ENCODE measurements at places on chromosomes 2 and 18.

DNA sequence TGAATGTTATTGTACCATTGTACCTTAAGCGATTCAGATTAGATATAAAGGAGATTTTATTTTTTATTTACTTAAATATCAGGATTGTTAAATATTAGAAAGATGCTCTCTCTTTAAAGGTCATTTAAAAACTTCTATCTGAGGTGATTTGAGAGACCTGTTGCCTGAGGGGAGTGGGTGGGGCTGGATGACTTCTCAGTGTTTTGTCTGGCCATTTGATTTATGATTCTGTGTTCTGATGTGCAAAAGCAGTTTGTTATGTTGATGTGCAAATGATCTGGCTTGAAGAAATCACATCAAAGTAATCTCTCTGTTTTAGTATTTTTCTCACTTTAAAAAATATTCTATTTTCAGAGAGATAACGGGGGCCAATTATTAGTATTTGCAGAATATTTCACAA, 370.8 kb downstream of the NUP35 start:
- no peak for DNase-seq

GRCh38 chr18:79870301-79871025, 72.7 kb downstream of the KCNG2 start:
- no peak for DNase-seq

DNA sequence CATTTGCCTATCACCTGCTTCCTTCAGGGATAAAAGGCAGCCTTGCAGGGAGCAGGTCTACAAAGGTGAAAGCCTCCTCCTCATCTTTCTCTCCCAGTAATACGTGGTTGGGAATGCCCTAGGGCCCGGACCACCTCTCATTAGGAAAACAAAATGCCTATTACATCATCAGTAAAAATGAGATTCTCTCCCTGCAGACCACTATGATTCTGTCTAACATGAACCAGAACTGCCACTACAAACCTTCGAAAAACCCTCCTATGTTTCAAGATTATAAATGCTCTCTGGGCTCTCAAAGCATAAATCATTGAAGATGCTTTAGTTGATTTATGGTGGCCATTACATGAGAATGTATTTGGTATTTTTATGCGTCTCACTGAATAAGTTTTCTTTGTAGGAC, 108.4 kb upstream of the ARL5A start:
- no peak for DNase-seq

GRCh38 chr2:136765256-136766072, at the start of gene THSD7B:
TSS of gene THSD7B (plus strand) at chr2:136765545. CDS start at chr2:136882179, 116,634 bp downstream.
- DNase-seq = no peak

DNA sequence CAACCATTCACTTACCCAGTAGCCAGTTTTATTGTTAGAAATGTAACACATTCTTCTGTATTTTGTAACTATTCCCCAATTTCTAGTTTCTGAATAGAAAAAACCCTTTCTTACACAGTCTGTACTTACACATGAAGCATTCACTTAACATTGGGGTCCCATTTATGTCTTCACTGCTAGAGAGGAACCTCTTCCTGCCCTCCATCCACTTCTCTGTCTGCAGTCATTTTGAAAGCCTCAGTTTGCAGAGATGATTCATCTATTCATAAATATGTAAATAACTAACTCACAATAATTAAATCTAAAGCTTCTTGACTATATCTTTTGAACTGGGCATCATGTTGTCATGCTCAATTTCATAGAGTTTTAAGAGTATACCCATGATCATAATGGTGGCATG, 55.9 kb downstream of the ZRANB3 start:
- DNase-seq = no peak

DNA sequence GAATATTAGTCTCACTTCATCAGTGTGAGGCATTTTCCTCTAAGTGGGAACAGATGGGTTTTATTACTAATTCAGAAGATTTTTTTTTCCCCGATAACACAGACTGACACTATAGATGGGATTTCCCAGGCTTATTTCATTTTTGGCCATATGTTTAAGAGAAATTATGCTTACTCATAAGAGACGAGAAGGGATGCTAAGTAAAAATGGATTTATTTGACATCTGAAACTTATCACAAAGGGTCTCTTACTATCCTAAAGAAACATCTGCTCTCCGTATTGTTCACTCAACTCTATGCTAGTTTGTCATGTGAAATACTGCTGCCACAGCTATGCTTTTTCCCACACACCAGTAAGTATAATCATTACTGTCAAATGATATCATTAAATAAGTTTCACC, 1476.3 kb downstream of the LRP1B start:
- DNase-seq = no peak

GRCh38 chr2:191292869-191293268, 47.7 kb downstream of the MYO1B start:
- no peak for DNase-seq

DNA sequence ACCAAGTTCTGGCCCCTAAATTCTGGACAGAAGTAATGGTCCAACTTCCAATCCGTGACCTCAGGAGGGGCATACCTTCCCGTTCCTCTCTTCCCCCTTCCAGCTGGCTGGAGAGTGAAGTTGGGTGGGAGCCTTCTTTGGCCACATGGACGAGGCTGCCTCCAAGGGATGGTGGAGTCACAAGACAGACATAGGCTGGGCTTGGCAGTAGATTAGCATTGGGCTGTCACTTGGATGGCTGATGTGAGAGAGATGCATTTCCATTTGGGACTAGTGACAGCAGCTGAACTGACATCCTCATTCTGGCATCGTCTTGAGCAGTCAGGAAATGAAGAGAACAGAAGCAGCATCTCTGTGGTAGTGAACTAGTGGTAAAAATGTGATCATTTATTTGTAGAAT, 12.6 kb downstream of the NT5DC4 start:
- DNase-seq = no peak

- DNase-seq = no peak
Observed at GRCh38 chr2:64348386-64349130, 105.4 kb upstream of the LGALSL start.

GRCh38 chr2:467543-467891, 179.6 kb upstream of the ALKAL2 start:
- DNase-seq = no peak

- DNase-seq = no peak
Observed at GRCh38 chr2:84290537-84290936, 168.5 kb downstream of the SUCLG1 start.

- no peak for DNase-seq
Observed at GRCh38 chr2:176562359-176563078, 293.3 kb downstream of the MTX2 start.

DNA sequence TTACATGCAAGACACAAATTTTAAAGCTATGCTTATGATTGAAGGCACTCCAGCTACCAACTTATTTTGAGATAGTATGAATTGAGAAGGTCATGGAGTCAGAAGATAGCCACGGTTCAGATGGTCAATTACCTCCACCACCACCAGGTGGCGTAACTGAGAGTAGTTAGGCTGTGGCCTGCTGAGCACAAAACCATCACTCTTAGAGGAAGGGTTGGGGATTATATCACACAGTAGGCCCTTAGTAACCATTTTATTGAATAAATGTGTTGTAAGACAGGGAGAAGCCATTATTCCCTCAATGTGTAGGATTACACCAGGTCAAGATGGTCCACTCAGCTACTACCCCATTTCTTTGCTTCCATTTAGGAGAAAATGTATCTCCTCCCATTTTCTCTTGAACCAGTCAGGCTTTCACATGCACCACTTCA, 18.8 kb downstream of the KLHL41 start:
- DNase-seq = peak; percentile 80

- no peak for DNase-seq
Observed at GRCh38 chr2:5978131-5978751, 286.1 kb downstream of the SOX11 start.

DNA sequence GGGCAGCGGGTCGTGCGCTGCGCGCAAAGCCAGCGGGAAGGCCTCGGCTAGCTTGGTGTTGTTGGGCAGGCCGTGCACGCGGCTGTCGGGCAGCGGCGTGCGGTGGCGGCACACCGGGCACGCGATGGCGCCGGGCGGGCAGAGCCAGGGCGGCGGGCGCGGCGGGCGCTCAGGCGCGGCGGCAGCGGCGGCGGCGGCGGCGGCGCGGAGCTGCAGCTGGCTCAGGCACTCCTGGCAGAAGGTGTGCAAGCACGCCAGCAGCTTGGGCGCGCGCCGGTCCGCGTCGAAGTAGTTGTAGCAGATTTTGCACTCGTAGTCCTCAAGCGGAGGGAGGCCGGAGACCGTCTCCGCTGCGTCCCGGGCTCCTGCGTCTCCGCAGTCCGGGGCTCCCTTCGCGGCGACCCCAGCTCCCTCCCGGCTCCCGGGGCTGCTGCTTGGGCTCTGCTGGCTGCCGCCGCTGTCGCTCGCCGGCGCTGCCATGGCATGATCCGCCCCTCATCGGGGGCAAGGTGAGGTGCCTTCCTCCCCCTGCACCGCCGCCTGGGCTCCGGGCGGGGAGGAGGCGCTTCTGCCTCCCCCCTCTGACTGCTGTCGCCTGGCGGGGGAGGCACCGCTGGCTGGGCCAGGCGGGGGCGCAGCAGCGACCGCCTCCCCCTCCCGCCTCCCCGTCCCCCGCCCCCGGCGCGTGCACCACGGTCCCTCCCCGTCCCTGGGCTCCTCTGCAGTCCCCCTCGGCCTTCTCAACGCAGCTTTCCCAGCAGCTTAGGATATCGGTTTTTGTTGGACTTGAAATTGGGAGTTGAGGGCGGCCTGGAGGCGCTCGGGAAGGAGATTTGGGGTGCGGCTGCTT, 21.0 kb upstream of the PAX3 start:
- DNase-seq = peak; percentile 23

DNA sequence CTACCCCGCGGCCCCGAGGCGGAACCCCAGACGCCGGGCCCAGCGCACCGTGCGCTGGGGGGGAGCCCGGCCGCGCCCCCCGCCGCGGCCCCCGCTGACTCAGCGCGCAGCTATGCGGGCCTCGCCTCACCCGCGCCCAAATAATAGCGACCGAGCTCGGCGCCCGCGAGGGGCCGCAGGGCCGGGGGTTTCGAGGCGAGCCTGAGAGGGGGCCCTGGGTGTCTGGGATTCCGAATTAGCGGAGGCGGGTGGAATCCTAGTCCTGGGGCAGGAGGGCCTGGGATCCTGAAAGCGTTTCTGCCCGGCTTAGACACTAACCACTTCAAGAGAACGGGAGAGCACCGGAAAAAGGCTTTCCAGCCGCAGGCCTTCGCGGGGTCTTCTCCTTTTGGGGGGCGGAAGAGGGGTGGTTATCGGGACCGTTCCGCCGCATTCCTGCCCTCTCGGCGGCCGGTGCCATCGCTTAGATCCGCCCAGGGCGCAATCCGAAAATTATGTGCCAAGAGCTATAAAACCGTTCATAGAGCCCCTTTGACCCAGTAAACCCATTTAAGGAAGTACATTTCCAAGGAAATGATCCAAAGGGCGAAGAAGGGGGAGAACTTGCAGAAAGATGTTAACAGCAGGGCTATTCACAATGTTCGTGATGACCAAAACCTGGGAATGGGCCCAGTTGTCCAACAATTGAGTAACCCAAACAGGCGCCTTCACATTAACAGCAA, 681 bp upstream of the ROCK2 start:
- DNase-seq = no peak

- DNase-seq = peak; percentile 4
Observed at GRCh38 chr2:39730685-39731302, 48.3 kb downstream of the THUMPD2 start.

- DNase-seq = no peak
Observed at GRCh38 chr2:140436936-140437335, 1656.7 kb upstream of the NXPH2 start.

- no peak for DNase-seq
Observed at GRCh38 chr2:235542733-235543127, 48.9 kb downstream of the AGAP1 start.

- DNase-seq = no peak
Observed at GRCh38 chr2:223084873-223085272, 32.9 kb downstream of the KCNE4 start.

- no peak for DNase-seq
Observed at GRCh38 chr2:77268626-77269025, 253.6 kb downstream of the LRRTM4 start.

- DNase-seq = no peak
Observed at GRCh38 chr18:29321561-29321960, 1144.6 kb upstream of the CDH2 start.

DNA sequence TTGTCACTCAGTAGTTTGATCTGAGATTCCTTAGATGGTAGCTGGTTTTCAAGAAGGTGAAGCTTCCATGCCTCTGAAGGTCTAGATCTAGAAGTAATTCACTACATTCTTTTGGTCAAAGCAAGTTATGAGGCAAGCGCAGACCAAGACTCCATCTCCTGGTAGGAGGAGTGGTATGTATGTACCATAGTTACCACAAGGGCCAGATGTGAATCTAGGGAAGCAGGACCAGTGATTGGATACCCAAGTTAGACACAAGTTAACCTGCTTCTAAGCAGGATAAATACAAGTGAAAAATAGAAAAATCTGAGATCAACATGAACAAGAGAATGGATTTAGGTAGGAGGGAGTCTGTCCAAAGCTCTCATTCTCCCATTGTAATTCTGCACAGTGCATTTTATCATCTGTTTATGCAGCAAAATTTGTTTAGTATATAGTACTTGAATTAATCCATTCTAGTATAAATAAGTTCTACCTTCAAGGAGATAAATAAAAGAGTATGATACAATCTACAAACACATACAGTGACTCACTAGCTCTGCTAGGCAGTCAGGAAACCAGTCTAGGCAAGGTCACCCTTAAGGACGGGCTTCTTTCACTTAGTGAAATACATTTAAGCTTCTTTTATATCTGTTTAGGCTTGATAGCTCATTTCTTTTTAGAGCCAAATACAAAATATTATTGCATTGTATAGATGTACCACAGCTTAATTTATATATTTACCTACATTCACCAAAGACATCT, 14.2 kb upstream of the DOCK10 start:
- DNase-seq = no peak

- no peak for DNase-seq
Observed at GRCh38 chr2:214995926-214996670, 142.3 kb downstream of the ABCA12 start.

DNA sequence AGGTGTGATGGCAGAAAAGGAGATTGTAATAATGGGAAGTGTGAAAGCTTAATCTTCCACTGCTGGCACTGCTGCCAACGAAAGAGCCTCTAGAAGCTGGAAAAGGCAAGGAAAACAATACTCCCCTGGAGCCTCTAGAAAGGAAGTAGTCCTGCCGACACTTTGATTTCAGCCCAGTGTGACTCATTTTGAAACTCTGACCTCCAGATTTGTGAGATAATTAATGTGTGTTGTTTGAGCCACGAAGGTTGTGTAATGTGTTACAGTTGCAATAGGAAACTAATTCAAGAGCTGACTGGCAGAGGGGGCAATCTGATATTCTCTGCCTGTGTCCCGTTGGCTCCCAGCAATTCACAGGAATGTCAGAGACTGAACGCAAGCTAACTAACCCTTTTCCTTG, 219.2 kb upstream of the UBE2E3 start:
- DNase-seq = no peak

Data from CD4-positive, alpha-beta T cell (primary cell).